H1 (cell line): ENCODE measurements at places on chromosomes 3 and 15.

- no peak for DNase-seq
These were observed 114.7 kb upstream of the FRMD4B start for GRCh38 chr3:69500604-69501003.

DNA sequence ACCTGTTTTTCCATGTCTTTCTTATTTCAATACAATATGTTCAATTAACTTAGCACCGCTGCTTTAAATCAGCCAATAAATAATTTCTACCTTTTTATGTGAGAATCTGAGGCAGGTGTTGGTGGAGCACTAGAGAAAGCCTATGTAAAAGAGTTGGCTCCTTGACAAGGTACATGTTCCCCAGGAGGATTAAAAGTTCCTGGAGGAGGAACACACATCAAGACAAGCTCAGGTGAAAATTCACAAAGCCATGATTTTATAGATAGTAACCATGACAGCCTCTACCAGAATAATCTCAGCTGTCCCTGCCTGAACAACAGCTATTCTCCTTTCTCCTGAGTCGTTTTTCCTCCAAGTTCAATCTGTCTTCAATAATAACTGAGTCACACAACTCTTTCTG lies 3.4 kb upstream of the ZBED2 start:
- no peak for DNase-seq

DNA sequence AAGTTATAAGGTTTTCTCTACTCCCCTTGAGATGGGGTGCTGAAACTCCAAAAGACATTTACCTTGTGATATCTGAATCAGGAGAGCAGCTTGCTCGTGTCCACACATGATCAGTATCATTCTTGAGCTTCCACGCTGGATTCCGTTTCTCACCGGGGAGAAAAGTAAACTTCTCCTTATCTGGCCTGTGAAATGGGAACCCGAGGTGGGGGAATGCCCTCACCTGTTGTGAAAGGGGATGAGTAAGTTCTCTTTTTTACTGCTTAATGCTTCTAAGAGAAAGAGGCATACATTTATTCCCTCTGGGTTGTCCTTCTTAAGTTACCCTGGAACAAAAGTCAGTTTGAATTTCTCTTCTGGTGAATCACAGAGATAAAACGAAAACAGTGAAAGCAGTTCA lies 440.5 kb upstream of the ADAMTS9 start:
- no peak for DNase-seq

GRCh38 chr3:187000711-187001151 lies 70.4 kb downstream of the ST6GAL1 start:
- DNase-seq: no peak

GRCh38 chr3:66320390-66320789 lies 99.6 kb downstream of the SLC25A26 start:
- no peak for DNase-seq

DNA sequence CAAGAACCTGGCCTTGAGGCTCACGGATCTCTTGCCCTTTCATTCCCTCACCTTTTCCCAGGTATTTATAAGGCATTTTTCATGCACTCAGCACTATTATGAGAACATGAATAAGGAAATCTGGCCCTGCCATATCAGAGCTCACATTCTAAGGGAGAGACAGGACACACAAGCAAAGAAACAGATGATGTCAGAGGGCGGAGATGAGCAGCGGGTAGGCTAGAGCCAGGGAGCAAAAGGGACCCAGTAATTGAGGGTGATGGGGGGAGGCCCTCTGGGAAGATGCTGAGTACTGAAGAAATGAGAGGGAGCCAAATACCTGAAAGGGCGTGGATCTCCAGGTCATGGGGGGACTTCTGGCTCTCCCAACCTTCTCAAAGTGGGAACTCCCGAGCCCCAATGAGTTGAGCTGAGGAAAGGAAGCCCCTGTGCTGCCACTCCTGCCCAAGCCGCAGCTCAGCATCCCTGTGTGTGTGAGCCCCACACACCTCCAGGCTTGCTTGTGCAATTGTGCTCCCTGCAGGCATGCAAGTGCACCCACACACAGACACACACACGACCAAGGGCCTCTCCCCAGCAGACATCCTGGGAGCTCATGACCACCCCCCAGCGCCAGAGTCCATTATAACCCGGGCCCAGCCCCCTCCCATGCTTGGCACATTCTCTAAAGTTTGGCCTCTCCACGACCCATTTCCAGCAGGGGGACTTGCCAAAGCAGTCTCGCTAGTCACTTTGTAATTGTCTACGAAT lies 81.4 kb upstream of the PXYLP1 start:
- DNase-seq: no peak

DNA sequence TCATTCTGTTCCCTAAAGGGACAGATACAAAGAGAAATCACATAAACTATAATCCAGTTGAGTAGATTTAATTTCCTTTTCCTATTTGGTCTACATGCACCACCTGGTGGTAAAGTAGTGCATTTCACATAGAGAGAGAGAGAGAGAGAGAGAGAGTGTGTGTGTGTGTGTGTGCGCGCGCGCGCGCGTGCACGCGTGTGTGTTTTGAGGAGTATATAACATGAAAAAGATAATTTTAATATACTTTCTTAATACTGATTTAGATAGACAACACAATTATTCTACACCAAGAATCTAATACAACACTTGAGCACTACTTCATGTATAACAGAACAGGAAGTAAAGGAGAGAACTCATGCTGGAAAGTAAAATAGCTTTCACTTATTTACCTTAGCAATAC lies 1.1 kb upstream of the FGF7 start:
- no peak for DNase-seq

GRCh38 chr3:53682807-53683206 lies 163.4 kb downstream of the CHDH start:
- DNase-seq: no peak

GRCh38 chr15:68933001-68933400 lies 2.7 kb downstream of the SPESP1 start:
- DNase-seq: no peak

DNA sequence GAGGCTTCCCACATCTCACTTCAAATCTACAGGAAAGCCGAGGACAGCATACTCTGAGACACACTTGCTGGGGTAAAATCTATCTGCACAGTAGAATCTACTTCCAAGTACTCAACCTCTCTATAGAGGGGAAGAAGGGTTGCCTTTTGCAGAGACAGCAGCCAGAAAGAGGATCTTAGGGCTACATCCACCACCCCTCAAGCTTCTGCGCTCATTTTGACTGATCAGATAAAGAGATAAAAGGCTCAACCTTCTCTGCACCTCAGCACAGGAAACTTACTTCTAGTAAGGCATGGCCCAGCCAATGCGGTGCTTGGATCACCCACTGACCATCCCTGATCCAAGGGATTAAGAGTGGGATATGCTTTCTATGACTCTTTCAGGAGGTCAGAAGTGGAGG lies 6.9 kb upstream of the SLC9A9 start:
- no peak for DNase-seq

DNA sequence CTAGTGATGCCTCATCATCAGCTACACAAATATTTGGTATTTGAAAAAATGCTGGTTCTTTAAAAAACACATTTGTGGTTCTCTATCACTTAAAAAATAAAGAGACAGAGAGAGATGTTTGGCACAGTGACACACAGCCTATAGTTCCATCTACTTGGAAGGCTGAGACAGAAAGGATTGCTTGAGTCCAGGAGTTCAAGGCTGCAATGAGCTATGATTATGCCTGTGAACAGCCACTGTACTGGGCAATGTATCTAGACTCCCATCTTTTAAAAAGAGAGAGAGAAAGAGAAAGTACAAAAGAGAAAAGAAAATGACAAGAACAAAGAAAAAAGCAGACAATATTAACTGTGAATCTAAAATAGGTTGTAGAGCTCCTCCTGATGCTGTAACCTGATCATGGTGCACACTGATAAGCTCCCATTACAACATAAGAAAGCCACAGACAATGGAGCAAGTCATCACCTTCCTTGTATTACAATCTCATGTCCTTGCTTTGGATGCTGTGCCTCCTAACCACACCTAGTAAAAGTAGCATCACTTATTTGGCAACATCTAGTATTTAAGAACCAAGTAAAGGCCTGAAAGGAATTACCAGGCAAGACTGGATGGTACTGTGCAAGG lies 31.7 kb upstream of the MAP4 start:
- no peak for DNase-seq

- DNase-seq: no peak
These were observed 16.7 kb upstream of the RPL24 start for GRCh38 chr3:101703169-101703568.

- DNase-seq: no peak
These were observed 237.4 kb upstream of the TGFBR2 start for GRCh38 chr3:30368978-30369377.

GRCh38 chr3:170602556-170602955 lies 16.7 kb upstream of the SLC7A14 start:
- no peak for DNase-seq

DNA sequence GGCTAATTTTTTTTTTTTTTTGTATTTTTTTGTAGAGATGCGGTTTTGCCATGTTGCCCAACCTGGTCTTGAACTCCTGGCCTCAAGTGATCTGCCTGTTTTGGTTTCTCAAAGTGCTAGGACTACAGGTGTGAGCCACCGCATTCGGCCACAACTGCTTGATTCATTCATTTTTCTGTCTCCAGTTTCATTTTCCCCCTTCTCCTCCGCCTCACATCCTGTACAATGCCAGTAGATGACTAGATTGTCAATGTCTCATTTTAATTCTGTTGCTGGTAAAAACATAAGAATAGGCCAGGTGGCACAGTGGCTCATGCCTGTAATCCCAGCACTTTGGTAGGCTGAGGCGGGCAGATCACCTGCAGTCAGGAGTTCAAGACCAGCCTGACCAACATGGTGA lies 12.0 kb upstream of the ZNF592 start:
- no peak for DNase-seq

- DNase-seq: no peak
These were observed 7.3 kb downstream of the ILDR1 start for GRCh38 chr3:122014741-122015140.

DNA sequence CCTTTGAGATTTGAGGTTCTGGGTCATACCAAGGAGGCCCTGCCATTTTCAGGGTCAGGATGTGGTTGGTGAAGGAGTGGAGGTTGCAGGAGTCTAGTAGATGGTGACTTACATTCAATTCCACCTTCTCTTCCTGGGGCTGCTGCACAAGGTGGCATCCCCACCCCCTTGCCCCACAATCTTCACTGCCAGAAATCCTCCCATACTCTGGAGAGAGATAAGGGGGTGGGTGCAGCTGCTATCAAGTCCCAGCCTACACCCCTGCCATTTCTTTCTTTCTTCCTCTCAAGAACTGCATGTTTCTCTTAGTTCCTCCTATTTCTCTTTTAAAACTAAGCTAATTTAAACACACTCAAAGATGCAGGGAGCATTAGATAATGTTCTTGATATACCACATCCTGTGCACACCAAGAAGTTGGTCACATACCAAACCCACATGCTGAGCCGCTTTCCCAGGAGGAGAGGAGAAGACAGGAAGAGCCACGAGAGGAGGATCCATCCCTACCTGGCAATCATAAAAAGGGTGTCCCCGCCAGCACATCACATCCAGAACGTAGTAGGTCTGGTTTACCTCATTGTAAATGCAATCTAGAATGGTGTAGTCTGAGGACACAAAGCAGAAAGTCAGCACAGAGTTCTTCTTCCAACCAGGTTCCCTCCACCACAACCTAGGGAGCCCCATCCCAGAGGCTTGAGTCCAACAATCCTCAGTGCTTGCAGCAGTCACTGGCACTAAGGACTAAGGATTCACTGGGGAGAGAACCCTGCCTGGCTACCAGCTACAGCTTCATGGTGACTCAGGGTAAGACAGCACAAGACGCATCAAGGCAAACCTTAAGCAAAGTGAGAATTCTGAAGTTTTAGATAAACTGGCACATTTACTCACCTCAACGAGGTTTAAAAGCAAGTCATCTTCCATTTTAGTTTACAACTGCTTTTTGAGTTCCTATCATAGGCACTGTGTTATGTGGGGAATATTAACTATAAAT lies 18.5 kb downstream of the SNUPN start:
- DNase-seq: no peak

GRCh38 chr3:132629928-132630327 lies 29.7 kb downstream of the ACAD11 start:
- DNase-seq: no peak

- no peak for DNase-seq
These were observed 43.3 kb upstream of the HCLS1 start for GRCh38 chr3:121703973-121704372.

- DNase-seq: no peak
These were observed 283.6 kb upstream of the RARB start for GRCh38 chr3:25144430-25144829.

- DNase-seq: no peak
These were observed 25.5 kb downstream of the PGPEP1L start for GRCh38 chr15:98981851-98982722.

- DNase-seq: no peak
These were observed 48.7 kb downstream of the ECT2 start for GRCh38 chr3:172799246-172799645.

DNA sequence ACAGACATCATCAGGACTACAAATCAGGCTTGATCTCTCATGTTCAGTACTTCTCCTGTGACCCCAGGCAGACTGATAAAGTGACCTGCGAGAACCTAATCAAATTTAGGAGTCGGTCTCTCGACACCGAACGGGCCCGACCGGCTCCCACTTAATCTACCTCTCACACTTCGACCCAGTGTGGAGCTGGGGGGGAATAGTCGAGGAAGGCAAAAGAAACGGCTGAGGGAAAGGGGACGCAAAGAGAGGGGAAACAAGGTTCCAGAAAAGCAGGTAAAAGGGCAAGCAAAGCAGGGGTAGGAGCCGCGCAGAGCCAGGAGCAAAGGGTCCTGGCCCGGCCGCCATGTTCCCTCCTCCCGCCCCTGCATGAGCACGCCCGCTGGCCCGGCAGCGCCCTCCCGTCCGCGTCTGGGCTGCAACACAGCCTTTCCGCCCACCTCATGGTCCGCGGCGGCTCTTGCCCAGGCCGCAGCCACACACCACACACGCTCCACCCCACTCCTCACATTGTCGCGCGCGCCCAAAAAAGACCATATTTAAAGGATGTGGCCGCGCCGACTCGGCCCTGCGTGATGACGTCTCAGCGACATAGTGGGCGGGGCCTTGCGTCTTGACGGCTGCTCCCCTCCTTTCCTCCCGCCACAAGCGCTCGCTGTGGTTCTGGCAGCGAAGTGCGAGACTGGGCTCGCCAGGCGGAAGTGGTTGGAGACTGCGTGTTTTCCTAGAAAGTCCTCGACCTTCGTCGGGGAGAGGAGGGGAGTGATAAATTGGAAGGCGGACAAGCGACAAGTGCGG lies at the start of gene ICE2:
Gene ICE2 (minus strand): TSS at position 577 of the 795 bp plus-strand sequence. CDS start 1,165 bp downstream, outside the sequence.
- DNase-seq: peak; percentile 76

GRCh38 chr15:54772663-54773062 lies 424.1 kb downstream of the RSL24D1 start:
- DNase-seq: no peak

- no peak for DNase-seq
These were observed 39.0 kb upstream of the ITGA11 start for GRCh38 chr15:68470976-68471375.
